ENCODE measurements at places on chromosomes 16 and 17. TPM values are rescaled to one million over a fixed set of nuclear protein-coding genes. Genes with fewer than 3 reads are reported as not detected.

The TMEM235 gene
- total RNA-seq = not detected

The TP53TG3B gene
- total RNA-seq = not detected

The ZG16 gene
- not detected for total RNA-seq

The ARHGAP27 gene
- total RNA-seq = 50.7 TPM

The C1QL1 gene
- 0.41 TPM for total RNA-seq
